Stimulated activated CD8-positive, alpha-beta memory T cell treated with anti-CD3 and anti-CD28 coated beads, Interleukin-15, amount 100 ng/mL, for 24 hours (primary cell): ENCODE measurements at places on chromosomes 4 and X.

DNA sequence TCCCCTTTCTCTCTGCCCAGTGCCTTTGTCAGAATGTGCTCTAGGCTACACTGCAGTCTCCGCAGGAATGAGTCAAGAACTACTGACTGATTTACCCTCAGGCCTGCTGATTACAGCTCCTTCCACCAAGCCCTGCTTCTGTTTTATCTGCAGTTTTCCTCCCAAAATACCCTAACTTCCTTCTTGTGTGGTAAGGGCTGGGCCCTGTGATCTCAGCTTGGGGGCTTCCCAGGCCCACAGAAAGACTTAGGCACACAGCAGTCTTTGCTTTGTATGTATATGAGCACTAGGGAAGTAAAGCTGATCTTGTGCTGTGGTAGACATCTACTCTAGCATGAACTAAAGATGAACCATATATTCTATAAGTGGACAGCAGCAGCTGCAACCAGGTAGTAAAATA, 18.8 kb downstream of the PAK3 start:
- no peak for DNase-seq

- no peak for DNase-seq
These were observed 9.5 kb downstream of the GSX2 start for GRCh38 chr4:54109241-54110018.

GRCh38 chr4:113832803-113833202, 71.3 kb upstream of the CAMK2D start:
- DNase-seq, result no peak

DNA sequence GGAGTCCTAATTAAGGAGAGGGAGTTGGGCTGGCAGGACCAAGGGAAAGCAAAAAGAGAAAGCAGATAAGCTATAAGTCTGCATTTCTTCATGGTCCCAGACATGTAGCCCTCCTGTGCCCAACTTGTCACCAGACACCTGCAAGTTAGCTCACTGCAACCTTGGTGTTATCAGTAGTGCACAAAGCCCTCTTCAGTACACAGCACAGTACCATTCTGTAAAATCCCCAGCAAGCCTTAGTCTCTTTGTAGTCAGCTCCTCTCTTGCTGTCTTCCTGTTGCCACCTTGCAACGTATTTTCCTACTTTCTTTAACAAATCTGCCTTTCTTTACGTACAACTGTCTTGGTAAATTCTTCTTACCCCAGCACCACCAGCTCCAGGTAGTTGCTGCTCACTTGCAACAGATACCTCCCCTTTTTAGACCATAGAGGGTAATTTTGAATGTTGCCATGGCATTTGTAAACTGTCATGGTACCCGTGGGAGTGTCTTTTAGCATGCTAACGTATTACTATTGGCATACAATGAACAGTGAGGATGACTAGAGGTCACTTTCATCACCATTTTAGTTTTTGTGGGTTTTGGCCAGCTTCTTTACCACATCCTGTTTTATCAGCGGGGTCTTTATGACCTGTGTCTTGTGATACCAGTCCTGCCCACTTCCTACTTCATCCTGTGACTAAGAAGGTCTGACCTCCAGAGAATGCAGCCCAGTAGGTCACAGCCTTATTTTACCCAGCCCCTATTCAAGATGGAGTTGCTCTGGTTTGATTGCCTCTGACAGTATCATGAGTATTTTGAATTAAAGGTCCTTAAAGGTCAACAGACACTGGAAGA, 28.3 kb upstream of the AP1S2 start:
- DNase-seq, result no peak

DNA sequence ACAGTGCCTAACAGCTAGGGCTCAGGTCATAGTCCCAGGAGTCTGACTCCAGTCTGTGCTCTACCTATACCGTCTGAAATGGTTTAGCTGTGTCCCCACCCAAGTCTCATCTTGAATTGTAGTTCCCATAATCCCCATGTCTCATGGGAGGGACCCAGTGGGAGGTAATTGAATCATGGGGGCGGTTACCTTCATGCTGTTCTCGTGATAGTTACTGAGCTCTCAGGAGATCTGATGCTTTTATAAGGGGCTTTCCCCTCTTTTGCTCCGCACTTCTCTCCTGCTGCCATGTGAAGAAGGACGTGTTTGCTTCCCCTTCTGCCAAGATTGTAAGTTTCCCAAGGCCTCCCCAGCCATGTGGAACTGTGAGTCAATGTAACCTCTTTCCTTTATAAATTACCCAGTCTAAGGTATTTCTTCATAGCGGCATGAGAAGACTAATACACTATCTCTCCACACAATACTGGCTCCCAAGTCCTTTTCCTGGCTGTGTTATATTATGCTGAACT, 110.8 kb downstream of the AFAP1 start:
- no peak for DNase-seq
